Stimulated activated CD4-positive, alpha-beta T cell treated with anti-CD3 and anti-CD28 coated beads, Interleukin-12 subunit alpha, Interleukin-12 subunit beta, amount 100 ng/mL, for 24 hours (primary cell): ENCODE measurements at places on chromosomes 5 and 9.
A peak's percentile ranks its signal among the peaks of the same experiment; 100 is the strongest.

DNA sequence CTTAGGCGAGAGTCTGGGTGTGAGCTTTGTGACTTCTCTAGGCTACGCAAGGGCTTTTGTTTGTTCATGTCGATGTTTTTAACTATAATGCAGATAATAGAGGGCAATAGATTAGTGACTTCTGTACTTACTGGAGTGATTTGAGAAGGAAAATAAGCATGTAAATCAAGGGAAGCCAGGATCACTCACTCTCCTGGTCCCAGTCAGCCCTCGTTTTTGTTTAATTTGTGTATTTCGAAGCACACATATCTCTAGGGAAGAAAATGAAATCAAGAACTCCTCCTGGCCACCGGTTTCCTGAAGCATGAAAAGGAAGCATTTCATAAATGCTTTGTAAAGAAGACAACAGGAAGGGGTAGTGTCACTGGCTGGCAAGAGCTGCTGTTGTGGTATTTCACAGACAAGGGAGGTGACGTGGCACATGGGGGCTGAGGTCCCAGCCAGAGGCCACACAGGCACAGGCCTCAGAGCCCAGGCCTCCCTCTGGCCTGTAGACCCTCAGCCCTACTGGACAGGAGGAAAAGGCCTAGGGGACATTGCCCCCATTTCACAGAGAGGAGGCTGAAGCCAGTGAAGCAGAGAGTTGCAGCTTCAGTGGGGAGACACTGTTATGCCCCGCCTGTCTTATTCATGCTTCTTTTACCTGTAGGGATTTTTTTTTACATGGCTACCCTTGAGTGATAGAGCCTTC lies 34.1 kb downstream of the IRF1 start:
- no peak for DNase-seq

- peak; percentile 41 for DNase-seq
Observed at GRCh38 chr9:100426530-100427365, at the start of gene MSANTD3. TSS of gene MSANTD3 (plus strand) at chr9:100427143. CDS start at chr9:100441939, 14,796 bp downstream.

GRCh38 chr9:68476847-68477246 lies 63.8 kb downstream of the TMEM252 start:
- no peak for DNase-seq

DNA sequence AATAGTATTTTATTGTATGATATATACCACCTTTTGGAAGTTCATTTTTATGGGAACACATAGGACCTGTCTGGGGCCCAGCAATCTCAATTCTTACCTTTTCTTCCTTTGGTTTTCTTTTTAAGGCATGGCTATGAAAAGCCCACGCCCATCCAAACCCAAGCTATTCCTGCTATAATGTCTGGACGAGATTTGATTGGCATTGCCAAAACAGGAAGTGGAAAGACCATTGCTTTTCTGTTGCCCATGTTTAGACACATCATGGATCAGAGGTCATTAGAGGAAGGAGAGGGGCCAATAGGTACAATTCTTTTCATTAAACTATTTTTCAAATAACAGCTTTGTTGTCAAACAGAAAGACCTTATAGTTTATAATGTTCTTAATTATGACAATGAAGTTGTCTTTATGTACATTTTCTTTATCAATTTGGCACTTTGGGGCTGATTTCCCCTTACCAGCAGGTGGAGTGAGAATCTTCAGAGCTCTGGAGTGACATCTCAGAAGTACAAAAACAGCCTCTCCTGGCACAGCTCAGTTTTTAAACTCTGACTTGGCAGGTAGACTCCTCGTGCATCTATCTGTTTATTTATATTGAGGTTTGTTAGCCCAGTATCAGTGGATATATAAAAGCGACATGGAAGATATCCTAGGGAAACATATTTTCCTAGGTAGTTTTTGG lies 25.8 kb downstream of the DDX46 start:
- DNase-seq, result no peak

DNA sequence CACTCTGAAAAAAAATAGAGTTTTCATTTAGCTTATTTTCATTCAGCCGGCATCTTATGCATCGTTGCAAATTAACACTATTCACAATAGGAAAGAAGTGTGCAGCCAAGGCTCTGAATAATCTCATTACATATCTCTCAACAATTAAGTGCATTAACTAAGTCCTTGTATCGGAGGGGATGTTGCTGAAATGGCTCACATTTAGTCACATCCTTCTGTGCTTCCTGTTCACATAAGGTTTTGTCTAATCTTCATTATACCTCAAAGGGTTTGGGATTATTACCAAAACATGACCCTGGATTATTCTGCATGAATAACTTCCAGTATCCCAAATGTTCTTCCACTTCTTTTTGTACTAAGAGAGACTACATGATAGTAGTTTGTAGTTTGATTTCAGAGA lies 278.0 kb upstream of the GRIA1 start:
- no peak for DNase-seq

DNA sequence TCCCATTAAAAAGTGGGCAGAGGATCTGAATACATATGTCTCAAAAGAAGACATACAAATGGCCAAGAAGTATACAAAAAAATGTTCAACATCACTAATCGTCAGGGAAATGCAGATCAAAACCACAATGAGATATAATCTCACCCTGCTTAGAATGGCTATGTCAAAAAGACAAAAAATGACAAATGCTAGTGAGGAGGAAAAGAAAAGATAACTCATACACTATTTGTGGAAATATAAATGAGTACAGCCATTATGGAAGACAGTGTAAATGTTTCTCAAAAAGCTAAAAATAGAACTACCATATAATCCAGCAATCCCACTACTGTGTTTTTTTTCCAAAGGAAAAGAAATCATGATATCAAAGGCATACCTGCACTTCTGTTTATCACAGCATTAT lies 450.7 kb downstream of the EFNA5 start:
- DNase-seq, result no peak

- no peak for DNase-seq
Observed at GRCh38 chr5:167790462-167791260, 500.8 kb upstream of the WWC1 start.

GRCh38 chr9:22469928-22470544 lies 23.4 kb downstream of the DMRTA1 start:
- no peak for DNase-seq

GRCh38 chr9:124786881-124787573 lies 10.1 kb downstream of the OLFML2A start:
- DNase-seq, result no peak

DNA sequence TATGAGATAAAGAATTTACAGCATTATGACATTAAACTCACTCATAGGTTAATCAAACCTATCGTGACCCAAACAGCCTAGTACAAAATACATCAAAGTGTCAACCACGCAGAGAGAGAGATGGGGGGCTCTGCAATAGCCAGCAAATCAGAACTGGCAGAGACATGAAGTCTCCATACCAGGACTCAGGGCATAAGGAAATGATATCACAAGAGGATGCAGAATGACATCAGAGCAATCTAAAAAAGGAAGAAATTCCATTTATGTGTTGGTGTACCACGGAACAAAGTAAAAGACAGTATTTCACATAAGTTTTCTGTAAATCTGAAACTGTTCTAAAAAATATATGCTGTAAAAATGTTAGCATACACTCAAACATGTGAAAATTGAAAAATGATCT lies 24.6 kb downstream of the BICD2 start:
- no peak for DNase-seq

GRCh38 chr9:135330307-135330631 lies 149.3 kb upstream of the PPP1R26 start:
- no peak for DNase-seq

- no peak for DNase-seq
Observed at GRCh38 chr9:130262061-130262745, 3.4 kb upstream of the HMCN2 start.

DNA sequence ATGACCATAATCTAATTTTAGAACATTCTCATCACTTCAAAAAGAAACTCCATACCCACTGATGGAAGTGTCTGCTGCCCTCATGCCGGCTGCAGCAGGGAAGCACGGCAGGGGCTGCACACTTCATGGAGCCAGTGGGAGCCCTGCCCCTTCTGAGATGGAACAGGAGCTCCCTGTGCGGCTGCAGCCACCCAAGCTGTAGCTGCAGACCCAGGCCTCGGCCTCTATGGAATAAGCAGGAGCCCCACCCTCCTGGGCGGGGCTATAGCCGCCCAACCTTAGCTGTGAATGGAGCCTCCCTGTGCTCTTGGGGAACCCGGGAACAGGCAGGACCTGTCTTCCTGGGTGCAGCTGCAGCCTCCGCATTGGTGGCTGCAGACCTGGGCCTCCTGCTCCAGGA lies 128.5 kb downstream of the NUDT12 start:
- DNase-seq, result no peak

GRCh38 chr9:130842545-130842944 lies 7.5 kb downstream of the ABL1 start:
- DNase-seq, result no peak

DNA sequence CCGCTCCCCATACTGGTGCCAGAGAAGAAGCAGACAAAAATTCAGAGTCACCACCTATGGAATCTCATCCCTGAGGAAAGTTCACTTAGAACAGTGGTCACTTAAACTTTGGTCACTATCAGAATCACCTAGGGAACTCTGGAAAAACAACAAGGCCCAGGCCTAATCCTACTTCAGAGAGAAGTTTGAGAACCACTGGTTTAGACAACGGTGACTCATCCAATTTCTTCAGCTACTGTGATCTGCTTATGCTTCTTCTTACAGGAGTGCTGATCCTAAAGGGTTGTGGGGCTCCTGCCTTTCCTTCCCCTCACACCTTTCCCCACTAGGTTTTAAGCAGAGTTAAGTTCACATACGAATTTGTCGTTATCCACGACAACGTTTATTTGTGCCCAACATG lies 194.7 kb upstream of the KLF4 start:
- no peak for DNase-seq

DNA sequence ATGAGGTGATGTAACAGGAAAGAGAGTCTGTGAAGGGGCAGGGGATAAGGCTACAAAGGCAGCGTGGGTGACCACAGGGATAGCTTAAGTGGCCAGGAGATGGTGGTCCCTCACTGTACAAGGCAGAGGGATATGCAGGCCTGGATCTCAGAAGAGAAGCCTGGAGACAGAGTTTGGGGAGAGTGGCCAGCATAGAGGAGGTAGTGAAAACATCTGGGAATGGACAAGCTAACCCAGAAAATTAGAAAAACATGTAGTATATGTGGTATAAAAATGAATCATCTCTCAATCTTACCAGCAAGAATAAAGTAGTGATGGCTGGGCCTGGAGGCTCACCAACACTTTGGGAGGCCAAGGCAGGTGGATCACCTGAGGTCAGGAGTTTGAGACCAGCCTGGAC lies 349.2 kb upstream of the KLF4 start:
- no peak for DNase-seq

- DNase-seq, result no peak
Observed at GRCh38 chr9:5571629-5572232, 57.2 kb upstream of the RIC1 start.

- no peak for DNase-seq
Observed at GRCh38 chr9:79378107-79378506, 193.7 kb upstream of the TLE4 start.

- no peak for DNase-seq
Observed at GRCh38 chr5:158039911-158040347, 181.0 kb upstream of the CLINT1 start.

- DNase-seq, result no peak
Observed at GRCh38 chr5:5419291-5420210, 2.9 kb upstream of the ICE1 start.

- DNase-seq, result no peak
Observed at GRCh38 chr5:88984040-88984439, 101.1 kb upstream of the MEF2C start.

DNA sequence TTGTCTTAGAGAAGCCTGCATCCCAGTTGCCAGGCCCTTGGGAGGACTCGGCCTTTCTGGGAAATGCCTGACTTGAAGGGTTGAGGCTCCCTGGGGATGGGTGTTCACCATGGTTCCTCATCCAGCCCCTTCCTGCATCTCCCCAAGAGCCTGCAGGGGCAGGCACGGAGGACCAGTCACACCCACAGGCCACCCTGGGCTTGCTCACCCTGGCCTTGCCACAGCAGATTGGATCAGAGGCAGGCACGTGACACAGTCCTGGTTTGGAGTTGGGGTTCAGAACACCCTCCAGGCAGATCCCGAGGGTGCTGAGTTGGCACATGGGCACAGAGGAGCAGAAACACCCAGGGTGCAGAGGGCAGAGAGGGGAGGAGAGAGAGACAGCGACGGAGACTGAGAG lies 286.1 kb downstream of the PBX3 start:
- DNase-seq, result no peak

DNA sequence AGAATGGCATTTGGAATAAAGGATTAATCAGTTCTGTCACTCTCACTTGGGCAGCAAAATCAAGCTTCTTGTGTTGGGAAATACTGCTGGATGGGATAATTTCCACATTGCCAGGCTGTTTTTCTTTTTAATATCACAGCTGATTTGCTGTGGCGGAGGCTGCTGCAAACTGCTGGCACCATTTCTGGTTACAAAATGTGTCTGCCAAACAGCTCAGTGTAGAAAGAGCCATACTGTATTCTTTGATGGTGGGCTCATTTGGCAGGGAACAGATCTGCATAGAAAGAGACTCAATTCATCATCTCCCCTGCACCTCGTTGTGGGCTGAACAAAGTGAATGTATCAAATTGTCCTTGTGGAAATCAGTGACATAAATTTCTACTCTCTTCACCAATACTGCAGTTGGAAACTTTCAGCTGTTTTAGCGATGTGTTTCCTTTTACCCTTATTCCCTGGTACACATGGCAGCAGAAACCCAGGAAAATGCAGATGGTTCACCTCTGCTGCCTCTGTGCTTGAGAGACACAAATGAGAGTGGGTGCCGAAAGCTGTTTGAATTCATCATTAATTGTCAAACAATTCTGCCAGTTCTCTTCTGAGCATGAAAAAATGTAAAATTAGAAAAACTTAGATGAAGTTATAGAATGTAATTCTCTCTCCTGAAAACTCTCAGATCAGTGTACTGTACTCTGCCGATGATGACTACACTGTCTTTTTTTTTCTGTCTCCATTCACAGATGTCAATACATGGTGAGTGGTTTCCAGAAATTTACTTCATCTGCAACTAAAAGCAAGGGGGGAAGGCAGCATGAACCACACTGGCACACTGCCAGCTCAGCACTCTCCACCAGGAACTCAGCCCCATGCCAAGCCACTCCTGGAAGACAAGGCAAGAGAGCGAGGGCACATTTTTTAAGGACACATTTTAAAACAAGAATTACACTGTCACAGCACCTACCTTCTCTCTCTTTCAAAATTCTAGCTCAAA lies 75.0 kb downstream of the HMHB1 start:
- no peak for DNase-seq

GRCh38 chr5:139844472-139845145 lies 49.0 kb downstream of the PSD2 start:
- peak; percentile 81 for DNase-seq

DNA sequence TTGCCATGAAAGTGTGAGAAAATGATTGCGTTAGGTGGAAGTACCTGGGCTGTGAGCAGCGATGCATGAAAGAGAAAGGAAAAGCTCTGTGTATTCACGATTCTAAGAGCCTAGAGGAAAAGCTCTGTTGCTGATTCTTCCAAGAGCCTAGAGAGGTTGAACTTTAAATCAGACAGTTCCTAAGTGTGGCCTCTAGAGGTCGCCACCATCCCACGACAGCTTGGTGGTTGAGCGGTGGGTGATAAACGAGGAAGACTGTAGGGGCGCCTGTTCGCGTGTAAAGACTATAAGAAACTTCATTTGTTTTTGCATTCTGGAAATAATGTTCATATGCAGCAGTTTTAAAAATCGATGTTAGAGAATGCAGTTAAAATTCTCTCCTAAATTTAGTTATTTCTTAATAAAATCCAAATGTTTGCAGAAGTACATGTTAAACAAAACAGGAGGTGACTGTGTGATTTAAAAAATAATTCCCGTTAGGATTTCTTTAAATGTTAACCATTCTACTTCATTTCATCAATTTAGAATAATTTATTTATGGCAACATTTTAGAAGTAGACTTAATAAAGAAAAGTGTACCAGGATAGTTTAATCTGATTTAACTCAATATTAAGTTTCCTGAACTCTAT lies 107.7 kb downstream of the TENT4A start:
- no peak for DNase-seq

- DNase-seq, result no peak
Observed at GRCh38 chr5:43780586-43780985, 177.6 kb downstream of the NNT start.
